NCI-H146 (cell line): ENCODE measurements at places on chromosomes 6 and 20.
A peak's percentile ranks its signal among the peaks of the same experiment; 100 is the strongest.

DNA sequence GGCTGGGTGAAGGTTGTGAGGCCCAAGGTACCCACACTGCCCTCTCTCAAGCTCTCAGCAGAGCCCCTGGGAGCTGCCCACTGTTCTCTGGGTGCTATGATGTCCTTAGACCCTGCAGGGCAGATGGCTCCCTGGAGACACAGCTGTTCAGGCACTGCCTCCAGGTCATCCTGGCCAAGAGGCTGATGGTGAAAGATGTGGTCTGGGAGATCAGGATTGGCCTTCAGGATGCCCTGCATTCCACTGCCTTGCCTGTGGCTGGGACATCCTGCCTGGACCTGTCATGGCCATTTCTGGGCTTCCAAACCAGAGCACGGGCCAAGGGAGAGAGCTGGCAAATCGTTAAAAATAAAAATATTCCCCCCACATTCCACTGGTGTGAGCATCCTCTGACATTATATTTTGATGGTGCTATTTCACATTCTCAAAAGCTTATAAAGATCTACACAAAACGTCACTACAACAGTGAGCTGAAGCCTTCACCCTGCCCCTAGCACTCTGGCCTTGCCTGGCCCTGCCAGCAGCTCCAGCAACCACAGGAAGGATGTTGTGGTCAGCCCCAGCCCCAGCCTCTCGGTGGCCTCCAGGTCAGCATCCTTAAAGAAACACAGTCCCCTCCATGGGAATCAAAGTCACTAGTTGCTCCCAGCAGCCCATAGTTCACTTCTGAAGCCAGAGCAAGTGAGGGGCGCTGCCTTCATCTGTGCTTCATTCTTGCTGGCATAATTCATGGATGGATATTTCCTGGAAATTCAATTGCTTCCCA is 13.5 kb upstream of the KCNK16 start:
- no peak for DNase-seq

DNA sequence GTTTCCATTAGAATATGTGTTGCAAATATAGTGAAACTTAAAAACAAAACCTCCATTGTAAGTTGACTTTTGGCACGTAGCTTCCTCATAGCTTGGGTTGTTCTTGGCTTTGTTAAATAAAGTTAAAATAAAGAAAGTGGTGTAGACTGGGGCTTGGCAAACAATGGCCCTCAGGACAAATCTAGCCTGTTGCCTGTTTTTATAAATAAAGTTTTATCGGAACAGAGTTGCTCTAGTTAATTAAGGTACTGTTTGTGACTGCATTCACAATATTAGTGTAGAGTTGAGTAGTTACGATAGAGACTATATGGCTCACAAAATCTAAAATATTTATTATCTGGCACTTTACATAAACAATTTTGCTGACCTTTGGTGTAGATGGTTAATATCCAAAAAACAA is 168.8 kb downstream of the CDKAL1 start:
- no peak for DNase-seq

DNA sequence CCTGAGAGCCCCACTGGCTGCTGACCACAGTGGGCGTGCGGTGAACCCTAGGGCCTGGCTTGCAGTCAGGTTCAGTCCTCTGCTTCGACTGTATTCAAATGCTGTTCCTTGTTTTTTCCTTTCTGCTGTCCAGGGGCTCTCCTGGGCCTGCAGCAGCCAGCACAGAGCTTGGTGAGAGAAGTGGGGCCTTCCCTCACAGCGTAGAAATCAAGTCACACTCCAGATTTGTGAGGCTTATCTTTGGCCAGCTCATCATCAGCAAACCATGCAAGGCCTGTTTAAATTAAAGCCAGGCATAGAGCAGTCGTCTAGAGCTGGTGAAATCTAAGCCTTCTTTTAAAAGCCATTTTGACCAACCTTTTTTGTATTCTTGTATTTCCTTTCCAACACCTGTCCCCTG is 8.4 kb downstream of the FAM120B start:
- no peak for DNase-seq

DNA sequence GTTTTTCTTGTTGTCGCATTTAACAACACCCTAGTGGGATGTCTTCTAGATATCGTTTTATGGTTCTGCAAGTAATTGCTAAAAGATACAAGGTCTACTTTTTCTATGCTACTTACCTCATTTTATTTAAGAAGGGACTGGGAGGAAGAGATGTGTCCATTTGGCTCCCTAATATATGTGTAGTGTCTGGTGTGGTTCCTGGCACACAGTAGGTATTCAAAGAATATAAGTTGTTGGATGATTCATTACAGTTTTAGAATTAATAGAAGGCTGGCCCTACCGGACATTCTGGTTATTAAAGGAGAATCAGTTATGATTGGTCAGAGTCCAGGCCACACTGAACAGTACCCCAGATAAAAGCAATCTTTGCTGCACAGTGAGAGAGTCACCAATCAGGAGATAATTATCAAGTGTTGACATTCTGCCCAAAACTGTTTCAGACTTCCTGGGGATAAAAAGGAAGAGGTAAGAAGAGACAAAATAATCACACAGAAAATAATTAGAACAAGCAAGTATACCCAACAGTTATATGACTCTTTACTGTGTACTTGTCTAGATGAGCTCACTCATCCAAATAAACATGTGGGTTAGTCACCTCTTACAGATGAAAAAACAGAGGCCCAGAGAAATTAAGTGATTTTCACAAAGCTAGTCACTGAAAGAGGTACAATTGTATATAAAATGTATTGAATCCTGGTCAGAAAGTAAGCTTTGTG is 7.0 kb downstream of the TMEM244 start:
- peak; percentile 33 for DNase-seq

DNA sequence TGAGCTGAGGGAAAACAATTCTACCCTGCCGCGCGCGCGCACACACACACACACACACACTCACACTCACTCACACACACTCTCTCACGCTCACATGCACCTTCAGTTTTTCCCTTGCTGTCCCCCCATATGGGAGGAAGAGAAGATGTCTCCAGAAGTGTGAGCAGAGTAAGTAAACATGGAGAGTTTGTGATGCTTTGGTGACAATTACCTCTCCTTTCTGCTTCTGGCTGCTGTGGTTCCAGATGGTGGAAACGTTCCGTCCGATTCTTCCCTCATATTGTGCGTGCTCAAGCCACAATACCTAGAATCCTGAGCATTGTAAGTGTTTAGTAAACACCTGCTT is 86.7 kb downstream of the LINC00237 start:
- DNase-seq, result no peak

- no peak for DNase-seq
Observed at GRCh38 chr6:89936177-89936576, 41.9 kb downstream of the GJA10 start.

DNA sequence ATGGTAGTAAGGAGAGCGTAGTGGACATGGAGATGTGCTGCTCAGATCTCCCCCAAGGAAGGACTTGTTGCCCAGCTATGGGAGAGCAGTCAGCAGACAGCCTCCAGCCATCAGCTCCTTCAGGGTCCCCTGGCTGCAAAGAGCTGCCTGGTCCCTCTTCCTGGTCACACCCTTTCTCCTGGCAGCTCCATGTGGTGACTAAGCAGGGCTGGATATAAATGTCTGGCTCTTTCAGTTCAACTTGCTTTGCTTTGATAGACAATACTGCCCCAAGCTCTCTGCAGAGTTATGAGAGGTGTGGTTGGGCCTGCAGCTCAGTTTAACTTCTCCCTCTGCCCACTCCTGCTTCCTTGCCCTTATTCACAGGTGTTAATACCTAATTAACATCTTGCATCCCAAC is 64.1 kb upstream of the DDR1 start:
- DNase-seq, result no peak

- no peak for DNase-seq
Observed at GRCh38 chr6:35091346-35092083, 49.6 kb downstream of the TCP11 start.

DNA sequence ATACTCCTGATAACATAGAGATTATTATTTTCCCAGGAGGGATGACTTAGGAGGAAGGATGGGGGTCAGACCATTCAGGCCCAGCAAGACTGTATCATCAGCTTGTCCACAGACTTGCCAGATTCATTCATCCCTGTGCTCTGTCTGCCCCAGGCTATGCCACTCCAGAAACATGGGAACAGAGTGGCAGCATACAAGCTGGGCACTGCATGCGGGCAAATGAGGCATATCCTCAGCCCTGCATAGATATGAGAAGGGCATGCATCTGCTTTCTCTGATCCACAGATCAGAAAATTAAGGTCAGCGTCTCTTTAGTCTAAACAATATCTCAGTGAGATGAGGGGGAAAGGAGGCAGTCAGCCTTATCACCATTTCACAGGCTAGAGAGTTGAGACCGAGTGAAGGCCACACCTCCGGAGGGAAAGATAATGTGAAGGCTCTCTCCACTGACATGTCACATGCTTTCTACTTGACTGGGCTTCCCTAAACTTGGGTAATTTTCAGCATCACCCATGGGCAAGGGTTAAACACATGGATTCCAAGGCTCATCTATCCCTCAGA is 140.5 kb downstream of the TFAP2B start:
- no peak for DNase-seq

DNA sequence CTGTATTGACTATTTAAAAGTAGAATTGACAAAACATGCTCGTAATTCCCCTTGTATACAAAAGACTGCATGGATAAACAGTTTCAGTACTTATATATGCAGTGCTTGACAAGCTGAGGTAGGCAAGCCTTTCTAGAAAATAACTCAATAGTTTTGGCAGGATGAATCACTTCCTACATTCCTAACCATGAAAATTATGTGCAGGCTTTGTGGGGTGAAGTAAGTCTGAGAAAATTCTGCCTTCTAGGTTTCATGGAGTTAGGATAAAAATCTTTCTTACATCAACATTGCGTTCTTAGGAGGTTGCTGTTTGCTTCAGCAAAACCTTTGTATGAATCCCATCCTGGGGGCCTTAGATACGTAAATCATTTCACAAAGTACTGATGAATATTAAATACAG is 801.4 kb upstream of the EYS start:
- DNase-seq, result no peak

DNA sequence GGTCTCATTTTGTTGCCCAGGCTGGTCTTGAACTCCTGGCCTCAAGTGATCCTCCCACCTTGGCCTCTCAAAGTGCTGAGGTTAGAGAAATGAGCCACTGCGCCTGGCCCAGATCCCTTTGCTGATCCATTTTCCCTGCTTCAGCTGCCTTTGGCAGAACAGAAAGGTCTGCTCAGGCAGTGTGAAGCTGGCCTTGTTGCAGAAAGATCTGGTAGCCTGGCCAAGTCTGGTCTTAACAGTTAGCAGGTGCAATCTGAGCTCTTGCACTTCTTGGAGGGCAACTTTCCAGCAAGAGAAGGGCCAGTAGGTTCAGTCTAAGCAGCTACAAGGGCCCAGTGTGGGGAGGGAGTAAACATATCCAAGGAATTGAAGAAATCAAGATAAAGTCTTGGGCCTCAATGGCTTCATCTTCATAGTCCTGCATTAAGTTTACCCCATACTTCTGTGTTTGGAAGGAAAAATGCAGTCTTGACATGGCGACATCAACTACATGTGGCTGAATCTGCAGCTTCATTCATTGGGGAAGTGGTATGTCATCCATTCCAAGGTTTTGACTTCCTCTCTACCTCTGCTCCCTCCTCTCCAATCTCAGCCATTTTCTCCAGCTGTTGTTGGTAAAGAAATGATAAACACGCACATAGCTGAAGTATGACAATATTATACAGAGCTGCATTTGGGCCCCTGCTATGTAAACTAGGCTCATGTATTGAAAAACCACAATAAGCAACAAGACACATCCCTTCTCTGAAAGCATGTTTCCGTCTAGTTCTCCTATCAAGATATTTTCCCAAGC is 39.0 kb upstream of the NEDD9 start:
- no peak for DNase-seq

GRCh38 chr6:116221911-116222310 is 32.0 kb downstream of the TSPYL4 start:
- no peak for DNase-seq

GRCh38 chr20:20303320-20303719 is 64.6 kb upstream of the INSM1 start:
- no peak for DNase-seq

DNA sequence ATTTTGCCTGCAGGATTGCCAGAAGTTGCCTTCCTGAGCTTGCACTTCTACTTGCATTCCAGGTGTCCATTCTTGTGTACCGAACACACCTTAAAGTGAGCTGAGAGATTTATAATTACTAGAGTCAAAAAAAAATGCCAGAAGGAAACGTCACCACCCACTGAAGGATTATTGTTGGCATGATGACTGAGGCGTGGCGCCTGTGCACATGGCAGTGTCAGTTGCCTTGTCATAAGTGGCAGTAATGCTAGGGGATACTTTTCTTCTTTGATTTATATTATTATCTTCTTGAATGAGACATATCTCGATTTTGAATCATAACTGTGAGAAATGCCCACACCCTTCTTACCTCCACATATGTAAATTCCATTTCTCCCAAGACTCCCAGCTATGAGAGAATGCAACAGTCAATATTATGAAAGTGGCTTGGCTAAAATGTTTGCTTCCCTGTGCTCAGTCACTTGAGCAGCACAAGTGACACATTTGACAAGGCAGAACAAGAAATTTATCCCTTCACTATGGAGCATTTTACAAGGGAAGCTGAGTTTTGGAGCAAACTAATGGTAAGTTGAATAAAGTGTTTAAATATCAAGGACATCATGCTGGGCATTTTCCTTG is 149.5 kb upstream of the SASH1 start:
- no peak for DNase-seq

GRCh38 chr20:20993372-20993771 is 112.8 kb downstream of the LINC00237 start:
- DNase-seq, result peak; percentile 77

DNA sequence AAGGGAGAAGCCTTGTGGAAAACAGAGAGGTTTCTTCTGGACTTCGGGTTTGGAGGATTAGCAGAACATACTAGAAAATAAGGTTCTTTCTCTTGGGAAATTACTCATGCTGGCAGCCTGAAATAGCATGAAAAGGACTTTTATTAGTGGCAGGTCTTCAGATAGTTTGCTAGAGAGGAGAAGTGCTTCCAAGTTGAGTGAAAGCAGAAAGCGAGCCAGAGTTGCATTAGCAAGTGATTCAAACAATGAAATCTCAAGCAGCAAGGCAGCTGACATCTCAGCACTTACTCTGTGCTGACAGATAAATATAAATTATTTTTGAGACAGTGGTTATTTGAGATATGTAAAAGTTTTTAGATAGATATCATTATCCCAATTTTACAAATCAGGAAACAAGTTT is 91.9 kb downstream of the PLCB4 start:
- no peak for DNase-seq

DNA sequence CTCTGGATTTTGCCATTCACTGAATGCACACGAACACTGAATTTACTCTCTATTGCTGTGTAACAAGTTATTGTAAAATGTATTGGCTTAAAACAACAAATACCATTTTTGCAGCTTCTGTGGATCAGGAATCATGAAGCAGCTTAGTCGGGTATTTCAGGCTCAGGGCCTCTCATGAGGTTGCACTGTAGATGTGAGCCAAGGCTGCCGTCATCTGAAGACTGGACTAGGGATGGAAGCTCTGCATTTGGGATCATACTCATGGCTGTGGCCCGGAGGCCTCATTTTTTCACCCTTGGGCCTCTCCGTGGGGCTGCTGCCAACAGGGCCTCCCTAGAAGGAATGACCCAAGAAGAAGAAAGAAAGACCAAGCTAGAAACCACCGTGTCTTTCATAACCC is 492.4 kb upstream of the CDH4 start:
- no peak for DNase-seq
